COLO829 (cell line): ENCODE measurements at places on chromosomes 5 and 9.

DNA sequence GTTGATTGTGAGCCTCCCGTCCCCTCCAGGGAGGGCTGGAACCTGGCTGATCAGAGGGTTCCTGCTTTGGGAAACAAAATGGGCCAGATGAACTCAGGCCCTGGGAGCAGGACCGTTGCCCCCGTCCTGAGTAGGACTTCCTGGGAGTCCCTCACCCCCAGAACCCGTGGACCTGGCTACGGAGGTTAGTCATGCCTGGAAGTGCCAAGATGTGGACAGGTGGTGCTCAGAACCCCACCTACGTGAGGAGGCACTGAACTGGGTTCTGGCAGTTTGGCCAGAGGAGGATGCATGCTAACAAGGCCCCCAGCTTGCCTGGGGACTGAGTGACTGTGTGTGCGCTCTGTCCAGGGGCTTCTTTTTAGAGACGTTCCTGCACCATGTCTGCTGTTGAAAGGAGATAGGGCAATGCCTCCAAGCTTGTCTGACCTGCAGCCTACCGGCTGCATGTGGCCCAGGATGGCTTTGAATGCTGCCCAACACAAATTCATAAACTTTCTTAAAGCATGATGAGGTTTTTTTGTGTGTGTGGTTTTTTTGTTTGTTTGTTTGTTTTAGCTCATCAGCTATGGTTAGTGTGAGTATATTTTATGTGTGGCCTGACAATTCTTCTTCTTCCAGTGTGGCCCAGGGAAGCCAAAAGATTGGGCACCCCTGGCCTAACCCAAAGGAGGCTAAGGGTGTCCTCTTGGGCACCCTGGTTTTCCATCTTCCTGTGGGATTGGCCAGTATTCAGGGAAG lies 1.8 kb upstream of the DAB2IP start:
- no peak for DNase-seq

GRCh38 chr5:44329716-44330115 lies 59.5 kb downstream of the FGF10 start:
- DNase-seq = no peak

DNA sequence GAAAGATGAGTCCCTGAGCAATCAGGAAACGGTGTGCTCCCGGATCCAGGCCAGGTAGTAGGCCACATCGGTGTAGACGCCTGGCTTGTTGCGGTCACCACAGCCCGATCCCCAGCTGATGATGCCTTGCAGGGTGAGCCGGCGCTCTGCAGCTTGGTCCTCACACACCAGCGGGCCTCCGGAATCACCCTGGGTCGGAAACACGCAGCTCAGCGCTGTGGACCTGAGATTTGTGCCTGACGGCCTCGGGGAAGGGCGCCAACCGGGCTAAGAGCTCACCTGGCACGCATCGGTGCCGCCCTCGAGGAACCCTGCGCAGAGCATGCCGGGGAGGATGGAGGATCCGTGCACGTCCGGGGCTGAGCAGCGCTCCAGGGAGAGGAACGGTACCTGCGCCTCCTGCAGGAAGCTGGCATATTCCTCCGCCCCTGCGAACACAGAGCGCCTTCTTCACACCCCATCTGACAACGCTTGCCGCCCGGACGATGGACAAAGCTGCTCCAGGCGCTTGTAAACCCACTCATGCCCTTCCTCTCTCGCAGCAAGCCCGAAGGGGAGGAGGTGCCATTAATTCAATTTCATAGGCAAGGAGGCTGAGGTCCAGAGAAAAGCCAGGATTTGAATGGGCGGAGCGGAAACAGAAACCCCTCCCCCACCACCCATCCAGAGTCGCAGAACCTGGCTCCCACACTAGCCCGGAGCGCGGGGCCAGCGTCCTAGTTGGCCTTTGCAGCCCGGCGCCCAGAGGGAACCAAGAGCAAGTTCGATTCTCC lies 2.0 kb upstream of the PFN3 start:
- peak; percentile 43 for DNase-seq

DNA sequence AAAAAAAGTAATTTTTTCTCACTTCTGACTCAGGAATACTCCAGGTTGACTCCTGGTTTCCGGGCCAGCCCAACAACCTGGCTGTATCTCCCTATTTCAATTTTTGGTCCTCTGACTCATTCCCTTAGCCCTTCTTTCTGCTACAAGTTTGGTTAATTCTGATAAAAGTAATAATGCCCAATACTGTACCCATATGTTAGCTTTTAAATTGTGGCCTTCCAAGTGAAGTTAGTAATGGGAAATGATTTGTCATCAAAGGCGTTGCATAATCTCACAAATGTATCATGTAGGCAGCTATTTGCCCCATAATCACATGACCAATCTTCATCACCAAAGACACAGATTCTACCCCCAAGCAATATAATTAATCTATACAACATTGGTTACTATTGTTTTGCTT lies 31.1 kb upstream of the BNC2 start:
- DNase-seq = no peak

DNA sequence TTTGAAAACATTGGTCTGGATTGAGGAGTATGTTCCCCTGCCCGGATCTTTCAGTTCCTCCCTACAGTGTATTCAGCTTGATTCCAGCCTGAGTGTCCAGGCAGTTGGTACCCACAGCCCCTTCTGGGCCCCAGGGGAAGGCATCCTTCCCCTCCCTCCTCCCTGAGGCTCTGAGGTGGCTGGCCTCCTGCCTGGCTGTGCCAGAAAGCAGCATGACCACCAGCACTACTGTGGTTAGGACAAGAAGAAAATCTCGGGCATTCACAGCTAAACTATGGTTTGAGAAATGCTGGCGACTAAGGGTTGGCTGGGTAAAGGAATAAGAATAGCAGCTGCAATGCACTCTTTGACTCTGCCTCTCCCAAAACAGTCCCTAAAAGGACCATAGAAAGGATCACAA lies 84.6 kb upstream of the LIFR start:
- DNase-seq = no peak

- DNase-seq = no peak
Observed at GRCh38 chr5:73435759-73436534, 12.6 kb downstream of the FOXD1 start.

DNA sequence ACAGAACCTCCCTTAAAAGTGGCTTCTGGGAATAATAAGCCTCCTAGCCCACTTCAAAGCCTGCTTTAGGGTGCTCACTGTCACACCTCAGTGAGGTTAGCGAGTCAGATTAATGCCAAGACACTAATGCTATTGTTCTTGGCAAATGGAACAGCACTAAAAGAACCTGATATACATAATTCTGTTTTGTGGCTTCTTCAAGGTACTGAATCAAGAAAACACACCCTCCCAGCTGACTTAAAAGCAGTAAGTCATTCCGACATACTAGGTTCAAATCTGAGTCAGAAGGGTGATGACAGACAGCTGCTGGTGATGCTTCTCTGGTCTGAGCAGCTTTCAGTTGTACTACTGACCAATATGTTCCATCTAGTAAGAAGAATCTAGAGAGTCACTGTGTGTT lies 121.6 kb downstream of the OXCT1 start:
- DNase-seq = no peak

- DNase-seq = peak; percentile 54
Observed at GRCh38 chr5:170846416-170846815, 15.4 kb upstream of the RANBP17 start.

GRCh38 chr5:34511481-34511880 lies 144.6 kb upstream of the RAI14 start:
- no peak for DNase-seq

DNA sequence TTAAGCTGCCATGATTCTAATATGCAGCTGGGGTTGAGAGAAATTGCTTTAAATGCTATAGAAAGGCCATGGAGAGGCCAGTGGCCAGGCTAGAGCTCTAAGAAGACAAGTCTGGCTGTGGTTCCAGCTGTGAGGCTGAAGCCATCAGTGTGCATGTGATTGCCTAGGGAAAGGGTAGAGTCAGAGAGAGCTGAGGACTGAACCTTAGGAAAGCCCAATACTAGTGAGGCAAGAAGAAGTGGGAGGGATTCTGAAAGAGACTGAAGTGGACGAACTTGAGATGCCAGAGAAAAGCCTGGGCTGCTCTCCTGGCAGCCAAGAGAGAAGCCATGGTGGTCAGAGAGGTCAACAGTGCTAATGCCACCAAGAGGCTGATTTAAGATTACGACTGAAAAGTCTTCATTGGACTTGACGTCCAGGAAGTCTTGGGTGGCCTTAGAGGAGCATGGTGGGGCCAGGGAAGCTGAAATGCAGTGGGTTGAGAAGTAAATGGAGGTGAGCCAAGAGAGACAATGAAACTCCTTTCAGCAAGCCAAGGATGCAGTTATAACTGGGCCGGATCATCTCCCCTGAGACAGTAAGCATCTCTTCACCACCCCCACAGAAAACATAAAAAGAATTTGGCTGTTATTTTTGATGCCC lies 133.2 kb downstream of the TMEM174 start:
- DNase-seq = no peak

- DNase-seq = peak; percentile 39
Observed at GRCh38 chr9:101727612-101728524, 10.6 kb downstream of the GRIN3A start.

DNA sequence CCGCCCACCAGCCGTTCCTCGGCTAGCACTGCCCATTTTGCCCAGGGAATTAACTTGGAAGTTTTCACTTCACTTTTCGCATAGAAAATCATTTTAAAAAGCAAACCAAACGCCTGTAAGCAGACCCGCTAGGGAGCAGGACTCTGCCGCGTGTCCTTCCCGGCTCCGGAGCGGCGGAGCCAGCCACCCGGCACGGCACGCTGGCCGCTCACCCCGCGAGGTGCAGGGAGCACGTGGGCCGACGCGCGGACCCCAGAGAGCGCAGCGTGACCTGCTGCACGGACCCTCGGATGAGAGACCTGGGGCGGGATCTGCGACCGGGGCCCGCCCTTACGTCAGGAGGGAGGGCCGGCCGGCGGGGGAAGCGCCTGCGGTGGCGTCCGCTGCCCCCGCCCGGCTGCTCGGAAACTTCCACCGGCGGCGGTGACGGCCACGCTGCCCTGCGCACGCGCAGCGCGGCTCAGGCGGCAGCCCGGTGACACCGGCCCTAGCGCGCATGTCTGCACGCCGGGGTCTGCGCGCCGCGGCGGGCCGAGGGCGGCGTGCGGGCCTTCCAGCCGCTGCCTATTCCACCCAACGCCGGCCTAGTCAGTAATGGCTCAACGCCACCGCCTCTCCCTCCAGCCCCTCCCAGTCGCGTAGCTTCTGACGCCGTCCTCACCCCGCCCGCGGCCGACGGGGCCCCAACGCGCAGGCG lies 507 bp upstream of the TENT4A start:
- peak; percentile 94 for DNase-seq
